ENCODE measurements at places on chromosomes 12 and 14.

- no peak for DNase-seq
Observed at GRCh38 chr12:12510141-12510540, 52.5 kb downstream of the DUSP16 start.

DNA sequence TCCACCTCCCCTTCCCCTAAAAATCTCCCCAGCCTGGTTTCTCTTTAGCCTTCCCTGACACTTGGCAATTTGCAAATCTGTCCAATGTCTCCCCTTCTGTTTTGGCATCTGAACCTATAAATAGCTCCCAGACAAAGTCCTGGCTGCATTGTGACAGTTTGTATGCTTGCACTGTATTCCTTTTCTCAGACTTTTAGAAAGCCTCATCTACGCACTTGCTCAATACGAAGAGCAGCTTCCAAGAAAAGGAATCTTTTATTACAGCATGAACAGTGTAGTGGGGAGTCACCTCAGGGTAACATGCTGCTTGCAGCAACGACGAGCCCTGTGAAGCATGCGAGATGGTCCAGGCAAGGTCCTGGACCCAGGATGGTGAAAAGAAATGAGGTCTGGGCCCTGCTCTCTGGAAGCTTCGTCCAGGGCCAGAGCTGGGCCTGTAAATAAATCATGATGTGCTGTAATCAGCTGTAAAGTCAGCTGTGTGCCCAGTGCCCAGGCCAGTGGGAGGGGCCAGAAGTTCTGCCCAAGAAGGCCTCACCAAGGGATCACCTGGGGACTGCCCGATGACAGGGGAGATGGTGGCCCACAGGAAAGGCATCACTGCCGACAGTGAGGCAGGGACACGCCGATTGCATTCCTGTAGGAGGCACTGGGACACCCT is 88.3 kb downstream of the RIN3 start:
- DNase-seq: no peak

- no peak for DNase-seq
Observed at GRCh38 chr12:94169495-94169894, 21.1 kb downstream of the PLXNC1 start.

DNA sequence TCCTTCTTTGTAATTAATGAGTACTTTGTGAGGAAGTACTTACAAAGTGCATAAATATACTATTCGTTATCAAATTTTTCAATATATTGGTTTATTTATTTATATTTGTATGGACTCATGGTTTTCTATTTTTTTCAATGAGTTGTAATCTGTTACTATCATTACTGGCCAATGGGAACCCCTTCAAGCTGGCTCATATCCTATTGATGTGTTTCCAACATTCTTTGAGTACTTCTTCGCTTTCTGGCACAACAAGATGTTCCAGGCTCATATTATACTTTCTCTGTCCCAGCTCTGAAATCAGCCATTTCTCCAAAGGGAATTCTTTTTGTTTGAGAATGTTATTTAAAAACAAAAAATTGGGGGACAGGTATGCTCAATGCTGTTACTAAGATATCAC is 17.5 kb downstream of the YBX3 start:
- DNase-seq: no peak

GRCh38 chr12:118064608-118065007 is 3.6 kb upstream of the WSB2 start:
- DNase-seq: no peak

DNA sequence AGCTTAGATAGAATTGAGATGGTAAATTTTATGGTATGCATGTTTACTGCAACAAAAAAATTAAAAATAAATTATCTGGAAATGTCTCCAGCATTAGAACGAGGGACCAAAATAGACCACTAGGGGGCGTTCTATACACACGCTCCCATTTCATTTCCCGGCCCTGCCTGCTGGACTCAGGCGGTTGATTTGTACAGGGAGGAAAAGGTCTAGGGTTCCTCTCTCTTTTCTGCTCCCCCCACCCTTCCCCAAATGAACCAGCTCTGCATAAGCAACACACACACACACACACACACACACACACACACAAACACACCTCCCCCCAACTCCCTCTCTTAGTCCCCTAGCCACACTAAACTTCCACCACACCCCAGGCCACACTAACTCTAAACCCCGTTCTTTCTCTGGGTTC is 7.8 kb upstream of the DTX1 start:
- DNase-seq: no peak

All from esophagus squamous epithelium (tissue), 5 donors.